ENCODE measurements at places on chromosomes 6 and 20. TPM values are rescaled to one million over a fixed set of nuclear protein-coding genes. Genes with fewer than 3 reads are reported as not detected.
A peak's percentile ranks its signal among the peaks of the same experiment; 100 is the strongest.

GINS1 gene
- 3.8 TPM for total RNA-seq

DNA sequence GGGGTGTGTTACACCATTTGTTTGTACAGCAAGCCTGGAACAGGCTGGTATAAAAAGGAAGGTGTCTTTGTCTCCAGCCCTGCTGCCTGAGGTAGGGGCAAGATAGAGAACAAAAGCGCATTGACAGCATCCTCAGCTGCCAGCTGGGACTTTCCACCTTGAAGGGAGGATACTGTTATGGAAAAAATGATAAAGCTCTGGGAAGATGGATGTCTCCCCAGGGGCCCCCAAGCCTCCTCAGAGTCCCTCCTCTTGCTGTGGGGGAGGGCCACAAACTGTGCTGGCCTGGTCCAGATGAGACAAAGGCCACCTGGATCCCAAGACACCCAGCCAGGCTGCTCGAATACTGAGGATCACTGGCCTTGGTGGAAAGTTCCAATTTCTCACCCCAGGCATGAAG is 13.0 kb downstream of the REM1 start:
- no peak for ATAC-seq

DNA sequence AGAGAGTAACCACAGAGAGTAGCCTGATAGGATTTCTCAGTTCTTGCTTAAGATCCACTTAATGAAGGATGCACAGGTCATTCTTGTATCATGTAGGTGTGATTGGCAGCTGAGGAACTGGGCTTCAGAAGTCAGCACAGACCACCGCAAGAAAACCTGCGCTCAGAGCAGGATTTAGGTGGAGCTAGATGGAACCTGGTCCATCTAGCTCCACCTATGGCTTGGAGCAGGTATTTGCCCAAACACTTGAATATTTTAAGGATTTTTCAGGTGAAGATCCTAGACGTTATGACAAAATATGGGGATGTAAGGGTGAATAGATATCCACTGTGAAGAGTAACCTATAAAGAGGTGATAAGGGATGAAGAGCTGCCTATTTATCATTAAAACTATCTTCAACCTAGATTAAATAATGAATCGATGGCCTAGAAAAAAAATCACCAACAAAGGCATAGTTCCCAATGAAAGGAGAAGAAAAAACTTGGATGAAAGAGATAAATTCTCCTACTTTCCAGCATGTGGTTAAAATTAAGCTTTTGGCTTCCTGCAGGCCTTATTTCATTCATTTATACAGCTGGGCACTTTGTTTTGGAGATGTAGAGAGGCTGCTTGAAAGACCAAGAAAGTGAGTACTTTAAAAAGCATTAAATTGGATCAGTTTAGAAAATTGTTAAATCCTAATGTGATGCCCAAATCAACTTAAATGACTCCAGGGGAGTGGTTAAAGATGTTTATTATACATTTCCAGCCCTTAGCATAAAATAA is 778.4 kb upstream of the GJE1 start:
- no peak for ATAC-seq

- ATAC-seq: no peak
These were observed 128.9 kb downstream of the TMEM200A start for GRCh38 chr6:130494729-130495128.

DNA sequence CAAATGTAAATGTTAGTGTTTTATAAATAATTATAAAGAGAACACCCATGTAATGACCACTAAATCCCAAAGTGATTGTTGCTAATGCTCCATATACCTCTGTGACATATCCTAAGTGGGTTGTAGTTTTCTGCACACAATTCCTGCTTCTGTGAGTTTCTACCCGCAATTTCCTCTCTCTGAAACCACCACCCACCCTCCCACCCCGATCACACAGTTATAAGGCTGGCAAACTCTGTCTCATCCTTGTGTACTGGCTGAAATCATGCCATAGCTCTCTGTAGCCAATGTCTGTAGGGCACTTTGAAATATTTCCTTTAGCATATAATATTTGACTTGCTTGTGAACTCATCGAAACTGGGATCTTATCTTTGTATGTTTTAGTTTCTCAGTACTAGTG is 236.6 kb downstream of the PLCB1 start:
- no peak for ATAC-seq

DNA sequence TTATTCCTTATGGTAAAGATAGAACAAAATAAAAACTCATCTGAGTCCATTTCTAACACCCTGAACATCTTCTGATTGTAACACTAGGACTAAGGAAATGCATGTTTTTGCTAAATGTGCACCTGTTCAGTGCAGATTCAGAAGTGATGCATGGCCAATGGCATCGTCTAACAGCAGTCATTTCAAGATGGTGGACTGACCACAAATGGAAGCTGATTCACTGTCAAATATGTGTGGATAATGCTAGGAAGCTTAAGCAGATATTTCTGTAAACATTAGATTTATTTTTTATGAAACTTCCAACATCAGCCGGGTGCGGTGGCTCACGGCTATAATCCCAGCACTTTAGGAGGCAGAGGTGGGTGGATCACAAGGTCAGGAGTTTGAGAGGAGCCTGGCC is 394.8 kb downstream of the SAMD5 start:
- ATAC-seq: no peak

DNA sequence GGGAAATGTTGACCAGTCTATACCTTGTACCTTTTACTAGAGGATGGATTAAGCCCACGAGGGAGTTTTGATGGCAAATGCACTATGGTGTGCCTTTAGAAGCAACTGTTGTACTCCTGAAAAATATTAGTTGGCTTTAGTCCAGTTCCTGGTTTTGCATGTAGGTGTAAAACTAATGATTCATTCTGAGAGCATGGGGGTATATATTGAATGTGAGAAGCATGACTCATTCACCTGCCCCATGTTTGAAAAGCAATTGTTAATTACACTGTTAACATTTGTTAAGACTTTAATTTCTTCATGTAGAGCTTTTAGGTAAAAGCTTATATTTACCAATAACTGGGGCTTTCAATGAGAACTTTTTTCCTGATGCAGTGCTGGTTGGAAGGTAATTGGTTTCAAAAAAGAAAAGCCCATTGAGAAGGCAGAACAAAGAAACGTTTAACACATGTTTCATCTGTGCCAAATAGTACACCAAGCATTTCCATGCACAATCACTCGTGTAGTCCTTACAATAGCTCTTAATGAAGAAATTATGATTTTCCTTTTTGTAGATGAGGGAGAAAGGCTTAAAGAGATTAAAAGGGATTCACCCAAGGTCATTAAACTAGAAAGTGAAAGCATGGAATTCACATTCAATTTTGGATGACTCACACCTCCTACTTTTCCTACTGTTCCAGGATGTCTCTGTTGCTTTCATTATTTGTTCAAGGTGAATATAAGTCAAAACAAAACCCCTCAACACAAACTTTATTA is 134.1 kb downstream of the CCDC170 start:
- ATAC-seq: no peak

DNA sequence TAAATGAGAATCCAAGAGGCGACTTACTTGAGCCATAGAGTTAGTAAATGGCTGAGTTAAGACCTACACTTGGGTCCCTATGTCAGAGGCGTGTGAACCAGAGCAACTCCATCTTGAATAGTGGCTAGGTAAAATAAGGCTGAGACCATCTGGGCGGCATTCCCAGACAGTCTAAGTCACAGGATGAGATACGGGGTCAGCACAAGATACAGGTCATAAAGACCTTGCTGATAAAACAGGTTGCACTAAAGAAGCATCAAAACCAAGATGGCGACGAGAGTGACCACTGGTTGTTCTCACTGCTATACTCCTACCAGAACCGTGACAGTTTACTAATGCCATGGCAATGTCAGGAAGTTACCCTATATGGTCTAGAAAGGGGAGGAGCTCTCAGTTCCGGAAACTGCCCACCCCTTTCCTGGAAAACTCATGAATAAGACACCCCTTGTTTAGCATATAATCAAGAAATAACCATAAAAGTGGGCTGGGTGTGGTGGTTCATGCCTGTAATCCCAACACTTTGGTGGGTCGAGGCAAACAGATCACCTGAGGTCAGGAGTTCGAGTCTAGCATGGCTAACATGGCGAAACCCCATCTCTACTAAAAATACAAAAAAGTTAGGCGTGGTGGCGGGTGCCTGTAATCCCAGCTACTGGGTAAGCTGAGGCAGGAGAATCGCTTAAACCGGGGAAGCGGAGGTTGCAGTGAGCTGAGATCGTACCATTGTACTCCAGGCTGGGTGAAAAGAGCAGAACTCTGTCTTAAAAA is 43.9 kb upstream of the EEF1A1 start:
- peak; percentile 40 for ATAC-seq

HTR1E gene
- 0.14 TPM for total RNA-seq

RHAG gene
- total RNA-seq: 0.34 TPM

GHRH gene
- not detected for total RNA-seq

VGLL2 gene
- 0.31 TPM for total RNA-seq

DNA sequence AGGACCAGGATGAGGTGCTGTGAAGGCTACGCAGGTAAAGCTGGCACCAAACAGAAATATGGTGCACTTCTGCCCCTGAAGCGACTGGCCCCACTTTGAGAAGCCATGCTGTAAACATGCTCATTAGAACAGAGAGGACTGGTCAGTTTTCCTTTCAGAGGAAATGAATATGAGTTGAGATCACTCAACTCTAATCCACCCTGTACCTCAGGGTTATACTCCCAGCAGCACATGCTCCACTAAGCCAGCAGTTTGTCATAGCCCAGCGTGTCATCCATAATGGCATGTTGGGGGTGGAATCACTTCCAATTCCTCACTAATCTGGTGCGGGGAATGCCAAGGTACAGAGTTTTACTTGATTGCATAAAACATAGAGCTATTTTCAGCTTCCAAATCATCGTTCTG is 98.1 kb downstream of the HIVEP2 start:
- ATAC-seq: peak; percentile 83

PLCB1 gene
- total RNA-seq: 34.3 TPM

DNA sequence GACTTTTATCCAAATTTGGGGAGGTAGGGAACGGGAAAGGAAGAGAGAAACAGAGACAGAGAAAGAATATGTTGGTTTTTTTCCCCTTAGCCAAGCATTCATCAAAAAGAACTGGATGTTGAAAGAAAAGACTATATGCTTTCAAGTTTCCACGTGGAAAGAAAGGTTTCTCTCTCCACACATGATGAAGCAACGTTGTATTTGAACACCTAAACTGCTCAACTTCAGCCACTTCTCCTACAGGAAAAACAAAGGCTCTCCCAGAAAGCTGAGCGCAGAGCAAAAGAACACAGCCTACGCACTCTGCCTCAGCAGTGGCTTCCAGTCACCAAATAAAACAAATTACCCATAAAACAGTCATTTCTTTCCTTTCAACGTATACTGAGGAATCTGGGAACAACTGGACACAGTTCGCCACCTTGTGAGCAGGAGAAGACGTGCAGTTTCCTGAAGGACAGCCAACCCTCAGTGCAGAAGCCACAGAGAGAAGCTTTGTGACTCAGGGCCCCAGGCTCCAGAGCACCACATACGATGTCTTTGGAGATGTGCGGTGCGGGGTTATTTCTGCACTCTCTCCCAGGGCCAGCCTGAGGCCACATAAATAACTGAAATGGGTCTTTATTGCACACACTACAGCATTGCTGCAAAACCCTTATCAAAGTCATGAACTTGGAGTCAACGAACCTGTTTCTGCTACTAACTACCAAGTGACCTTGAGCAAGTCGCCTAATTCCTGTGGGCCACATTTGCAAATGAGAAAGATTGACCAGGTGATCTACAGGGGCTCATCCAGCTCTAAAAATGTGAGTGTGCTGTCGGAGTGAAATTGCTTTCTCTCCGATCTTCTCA is 10.1 kb downstream of the IL17F start:
- peak; percentile 99 for ATAC-seq

EYS gene
- total RNA-seq: 3.7 TPM

CGAS gene
- 0.76 TPM for total RNA-seq

PDYN gene
- total RNA-seq: 0.05 TPM

ADAT2 gene
- 6.5 TPM for total RNA-seq

PRR18 gene
- not detected for total RNA-seq

DNA sequence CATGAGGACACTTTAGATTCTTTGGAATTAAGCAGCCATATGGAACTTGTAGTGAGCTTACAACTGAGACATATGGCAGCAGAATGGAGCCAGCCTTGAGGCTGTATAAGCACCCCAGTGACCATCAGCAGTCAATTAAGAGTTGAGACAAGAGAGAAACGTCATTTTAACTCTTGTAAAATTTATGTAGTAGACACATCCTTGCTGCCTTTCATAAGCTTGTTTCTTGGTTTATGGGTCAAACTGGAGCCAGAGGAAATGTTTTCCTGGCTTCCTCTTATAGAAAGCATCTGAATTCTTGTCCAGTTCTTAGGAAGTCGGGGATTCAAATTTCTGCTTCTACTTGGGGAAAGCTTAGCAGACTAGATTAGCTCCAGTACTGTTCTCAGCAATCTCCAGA is 745.1 kb upstream of the MARCKS start:
- no peak for ATAC-seq

- ATAC-seq: no peak
These were observed 77.8 kb upstream of the SMLR1 start for GRCh38 chr6:130749402-130749801.

TFAP2D gene
- 0.38 TPM for total RNA-seq

DNA sequence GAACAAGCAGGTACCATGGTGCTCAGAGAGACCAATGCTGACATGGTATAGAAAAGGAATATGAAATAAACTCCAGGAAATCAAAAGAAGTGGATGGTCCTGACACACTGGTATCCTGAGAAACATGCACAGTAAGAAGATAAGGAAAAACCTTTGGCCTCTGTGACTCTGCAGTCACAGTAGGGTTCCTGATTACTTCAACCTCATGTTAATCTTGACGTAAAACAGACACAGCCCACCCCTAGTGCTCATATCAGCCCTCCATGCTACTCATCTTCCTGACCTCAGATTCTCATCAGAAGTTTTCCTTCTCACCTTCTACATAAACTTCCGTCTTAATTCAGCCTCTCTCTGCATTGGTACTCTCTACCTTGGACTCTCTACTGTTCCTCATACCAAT is 240.9 kb downstream of the PKHD1 start:
- no peak for ATAC-seq

Measured in motor neuron (in vitro differentiated cells).